HS-5 (cell line): ENCODE measurements at places on chromosomes 2 and 18.

GRCh38 chr2:73232403-73233153 is 461 bp downstream of the PRADC1 start:
- DNase-seq = no peak

GRCh38 chr2:216588861-216589710 is 44.1 kb upstream of the IGFBP2 start:
- DNase-seq = no peak

DNA sequence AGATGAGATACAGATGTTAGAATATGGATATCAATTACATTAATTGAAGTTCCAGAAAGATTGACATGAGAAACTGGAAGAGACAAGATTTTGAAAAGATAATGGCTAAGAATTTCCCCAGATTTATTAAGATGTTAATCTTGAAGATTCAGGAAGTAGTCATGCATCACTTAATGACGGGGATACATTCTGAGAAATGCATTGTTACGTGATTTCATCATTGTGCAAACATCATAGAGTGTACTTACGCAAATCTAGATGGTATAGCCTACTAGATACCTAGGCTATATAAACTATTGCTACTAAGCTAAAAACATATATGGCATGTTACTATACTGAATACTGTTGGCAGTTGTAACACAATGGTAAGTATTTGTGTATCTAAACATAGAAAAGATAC is 6.8 kb upstream of the CHMP3 start:
- no peak for DNase-seq

DNA sequence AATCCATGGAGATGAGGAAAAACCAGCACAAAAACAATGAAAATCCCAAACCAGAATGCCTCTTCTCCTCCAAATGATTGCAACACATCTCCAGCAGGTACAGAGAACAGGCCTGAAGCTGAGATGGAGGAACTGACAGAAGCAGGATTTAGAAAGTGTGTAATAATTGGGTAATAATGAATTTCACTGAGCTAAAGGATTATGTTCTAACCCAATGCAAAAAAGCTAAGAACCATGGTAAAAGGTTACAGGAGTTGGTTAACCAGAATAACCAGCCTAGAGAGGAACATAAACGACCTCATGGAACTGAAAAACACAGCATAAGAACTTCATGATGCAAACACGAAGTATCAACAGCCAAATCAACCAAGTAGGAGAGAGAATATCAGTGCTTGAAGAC is 13.7 kb upstream of the SERPINB11 start:
- DNase-seq = no peak

DNA sequence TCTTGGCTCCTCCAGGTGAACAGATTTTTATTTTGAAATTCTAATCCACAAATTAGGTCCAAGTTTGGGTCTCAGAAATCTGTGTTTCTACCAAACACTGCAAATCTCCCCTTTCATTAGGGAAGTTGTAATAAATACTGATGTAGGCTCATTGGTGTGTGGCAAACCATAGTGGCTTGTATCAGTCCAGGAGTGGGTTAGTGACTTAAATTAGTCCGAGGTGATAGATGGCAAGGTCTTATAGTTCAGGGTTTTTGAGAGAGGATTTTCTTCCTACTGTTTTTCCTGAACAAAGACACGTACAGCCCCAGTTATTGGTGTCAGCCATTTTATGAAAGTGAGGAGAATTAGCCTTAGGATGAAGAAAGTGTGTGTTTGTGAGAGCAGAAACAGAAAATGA is 74.6 kb downstream of the RPRM start:
- no peak for DNase-seq

DNA sequence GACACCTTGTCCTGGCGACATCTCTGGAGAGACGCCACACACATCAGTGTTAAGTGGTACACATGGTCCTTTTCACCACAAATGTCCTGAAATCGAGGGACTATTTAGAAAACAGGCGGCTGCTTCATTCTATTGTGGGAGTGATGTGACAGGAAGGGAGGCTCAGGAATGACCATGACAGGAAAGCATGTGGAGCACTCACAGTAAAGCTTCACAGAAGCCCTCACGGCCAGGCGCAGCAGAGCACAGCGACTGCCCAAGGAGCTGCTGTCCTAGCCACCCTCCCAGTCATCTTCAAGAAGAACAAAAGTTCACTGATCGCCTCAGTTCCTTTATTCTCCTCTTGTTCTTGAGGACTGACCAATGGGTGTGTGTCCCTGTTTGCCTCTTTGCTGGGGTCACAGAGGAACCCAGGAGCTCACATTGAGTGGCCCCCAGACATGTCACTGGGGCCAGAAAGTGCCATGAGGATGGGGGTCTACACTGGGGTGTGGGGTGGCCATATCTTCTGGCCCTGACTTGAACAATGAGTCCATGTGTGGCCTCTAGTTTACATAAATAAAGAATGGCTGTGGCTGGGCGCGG is 84.6 kb upstream of the RANBP2 start:
- no peak for DNase-seq

- DNase-seq = no peak
These were observed 64.5 kb downstream of the ATP9B start for GRCh38 chr18:79133724-79134123.

DNA sequence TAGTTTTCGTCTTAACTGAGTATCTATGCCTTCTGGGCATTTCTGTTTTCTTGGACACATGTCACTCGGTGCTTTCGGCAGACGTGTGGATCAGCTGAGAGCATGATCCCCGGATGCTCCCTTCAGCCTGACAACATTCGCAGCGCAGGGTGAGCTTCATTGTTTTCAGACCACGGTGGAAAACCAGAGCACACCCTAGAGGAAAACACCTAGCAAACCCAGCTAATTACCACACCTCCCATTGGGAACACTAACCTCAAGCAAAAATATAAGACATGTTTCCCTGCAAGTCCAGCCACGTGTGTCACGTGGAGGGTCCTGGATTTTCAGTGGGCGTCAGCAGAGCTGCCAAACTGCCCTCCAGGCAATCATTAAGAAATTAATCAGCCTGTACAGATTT is 31.0 kb downstream of the ANKRD29 start:
- no peak for DNase-seq

DNA sequence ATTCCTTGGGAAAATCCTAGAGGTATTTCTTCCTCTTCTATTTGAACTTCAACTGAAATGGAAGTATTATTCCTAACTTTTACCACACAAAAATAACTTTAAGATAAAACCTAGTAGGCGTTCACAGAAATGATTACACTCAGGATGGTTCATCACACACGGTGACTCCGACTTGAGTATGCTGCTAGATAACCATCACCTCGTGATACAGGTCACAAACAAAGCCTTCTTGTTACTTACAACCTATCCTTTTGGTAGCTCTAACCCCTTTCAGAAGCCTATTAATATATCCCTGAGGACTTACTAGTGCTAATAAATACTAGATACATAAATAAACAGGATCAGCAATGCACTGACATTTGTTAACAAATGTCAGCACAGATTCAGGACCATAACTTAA is 101.0 kb upstream of the DNER start:
- DNase-seq = no peak

DNA sequence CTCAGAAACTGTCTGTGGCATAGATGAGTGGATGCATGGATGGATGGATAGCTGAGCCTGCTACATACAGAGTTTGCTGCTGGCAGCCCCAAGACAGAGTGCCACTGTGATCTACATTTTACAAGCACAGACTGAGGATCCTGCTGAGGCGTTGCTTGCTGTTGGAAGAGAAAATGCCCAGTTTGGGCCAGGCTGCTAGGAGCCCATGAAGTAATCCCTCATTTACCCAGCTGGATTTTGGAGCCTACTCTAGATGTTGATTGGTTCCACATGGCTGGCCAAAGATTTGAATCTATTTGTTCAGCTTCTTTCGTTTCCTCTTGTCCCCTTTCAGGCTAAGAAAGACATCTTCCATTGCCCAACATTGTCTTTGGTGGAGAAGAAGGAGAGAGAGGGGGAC is 261.3 kb downstream of the CLIP4 start:
- DNase-seq = no peak

DNA sequence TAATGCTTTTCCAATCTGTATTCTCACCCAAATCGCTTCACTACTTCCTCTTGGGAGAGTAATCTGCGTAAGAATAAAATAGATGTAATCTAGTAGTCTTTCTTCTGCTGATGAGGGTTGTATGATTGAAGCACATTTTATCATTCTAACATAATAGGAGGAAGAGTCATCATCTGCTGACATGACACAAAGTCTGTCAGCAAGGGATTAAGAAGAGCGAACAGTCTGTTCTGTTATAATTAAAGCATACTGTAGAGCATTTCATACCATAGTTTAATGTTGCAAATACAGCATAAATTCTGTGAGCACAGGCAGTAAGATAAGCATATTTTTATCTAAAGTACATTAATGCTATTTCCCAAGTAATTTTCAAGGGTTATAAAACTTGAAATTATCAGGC is 10.4 kb downstream of the SLC25A52 start:
- no peak for DNase-seq

DNA sequence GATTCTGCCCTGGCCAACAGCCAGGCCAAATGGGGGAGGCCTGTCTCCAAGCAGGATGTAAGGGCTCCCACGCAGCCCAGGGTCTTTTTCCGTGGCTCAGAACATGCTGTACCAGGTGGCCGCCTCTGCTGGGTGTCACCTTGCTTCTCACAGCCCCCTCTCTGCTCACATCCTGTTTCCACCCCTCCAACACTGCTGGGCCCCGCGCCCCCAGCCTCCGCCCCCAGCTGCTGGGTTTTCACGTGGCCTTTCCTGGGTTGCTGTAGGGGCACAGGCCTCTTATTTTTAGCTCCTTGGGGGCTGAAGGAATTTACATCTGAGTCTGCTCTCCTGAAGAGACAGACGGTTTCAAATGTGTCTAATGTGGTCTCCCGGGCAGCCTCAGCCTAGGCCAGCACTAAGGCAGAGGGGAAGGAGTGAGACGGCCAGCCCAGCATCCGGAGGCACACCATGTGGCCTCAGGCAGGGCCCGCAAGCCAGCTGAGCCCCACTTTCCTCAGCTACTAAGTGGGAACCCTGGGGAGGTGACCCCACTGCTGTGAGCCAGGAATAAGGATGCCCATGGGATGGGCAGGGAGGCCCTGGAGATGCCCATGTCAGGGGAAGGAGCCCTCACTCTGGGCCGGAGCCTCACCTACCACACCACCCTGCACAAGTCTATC is 18.7 kb upstream of the DUSP2 start:
- DNase-seq = no peak

DNA sequence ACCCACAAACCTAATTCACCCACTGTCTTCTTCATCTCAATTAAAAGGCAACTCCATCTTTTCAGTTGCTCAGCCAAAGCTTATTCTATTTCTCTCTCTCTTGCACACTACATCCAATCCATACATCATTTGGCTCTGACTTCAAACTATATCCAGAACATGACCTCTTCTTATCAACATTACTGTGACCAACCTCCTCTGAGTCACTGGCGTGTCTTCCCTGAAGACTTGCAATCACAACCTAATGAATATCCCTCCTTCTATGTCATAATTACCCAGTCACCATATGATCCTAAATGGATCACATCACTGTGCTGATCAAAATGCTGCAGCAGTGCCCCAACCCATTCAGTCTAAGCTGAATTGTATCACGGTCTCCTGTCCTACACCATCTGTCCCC is 22.6 kb upstream of the SULT1C3 start:
- no peak for DNase-seq

DNA sequence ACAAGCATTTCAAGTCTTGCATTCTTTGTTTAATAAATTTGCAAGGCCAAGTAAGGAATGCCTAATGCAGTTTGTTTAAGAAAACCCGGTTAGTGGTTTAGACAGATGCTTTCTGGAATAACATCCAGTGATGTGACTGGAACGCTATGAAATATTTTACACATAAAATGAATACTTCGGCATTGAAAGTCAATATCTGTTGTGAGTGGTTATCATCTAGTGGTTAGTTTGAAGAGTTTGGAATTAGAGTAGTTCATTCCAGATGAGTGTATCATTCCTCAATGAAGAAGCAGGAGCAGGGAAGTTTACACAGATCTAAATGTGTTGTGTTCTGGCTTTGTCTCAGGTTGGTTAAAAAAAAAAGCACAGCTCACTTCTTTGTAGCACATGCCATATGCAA is 608.0 kb upstream of the PIK3C3 start:
- peak; percentile 63 for DNase-seq

DNA sequence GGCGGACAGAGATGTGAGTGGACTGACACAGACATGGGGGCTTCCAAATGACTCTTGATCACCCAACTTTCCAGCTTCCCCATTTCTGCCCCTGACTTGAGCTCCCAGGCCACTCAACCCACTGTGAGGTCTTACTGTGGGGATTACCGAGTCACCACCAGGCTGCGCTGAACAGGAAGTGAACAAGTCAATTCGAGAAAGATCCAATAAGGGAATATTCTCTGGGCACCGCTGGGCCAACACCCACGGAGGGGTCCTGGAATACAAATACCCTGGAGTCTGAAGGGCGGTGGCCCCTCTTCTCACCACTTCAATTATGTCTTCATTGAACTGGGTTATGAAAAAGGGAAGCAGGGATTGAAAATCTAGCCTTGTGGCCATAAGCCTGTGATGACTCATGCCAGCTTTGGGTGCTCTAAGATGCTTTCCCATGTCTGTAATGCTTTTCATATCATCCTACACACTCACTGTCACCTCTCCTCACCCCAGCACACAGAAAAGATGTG is 37.7 kb downstream of the BCL11A start:
- peak; percentile 61 for DNase-seq

DNA sequence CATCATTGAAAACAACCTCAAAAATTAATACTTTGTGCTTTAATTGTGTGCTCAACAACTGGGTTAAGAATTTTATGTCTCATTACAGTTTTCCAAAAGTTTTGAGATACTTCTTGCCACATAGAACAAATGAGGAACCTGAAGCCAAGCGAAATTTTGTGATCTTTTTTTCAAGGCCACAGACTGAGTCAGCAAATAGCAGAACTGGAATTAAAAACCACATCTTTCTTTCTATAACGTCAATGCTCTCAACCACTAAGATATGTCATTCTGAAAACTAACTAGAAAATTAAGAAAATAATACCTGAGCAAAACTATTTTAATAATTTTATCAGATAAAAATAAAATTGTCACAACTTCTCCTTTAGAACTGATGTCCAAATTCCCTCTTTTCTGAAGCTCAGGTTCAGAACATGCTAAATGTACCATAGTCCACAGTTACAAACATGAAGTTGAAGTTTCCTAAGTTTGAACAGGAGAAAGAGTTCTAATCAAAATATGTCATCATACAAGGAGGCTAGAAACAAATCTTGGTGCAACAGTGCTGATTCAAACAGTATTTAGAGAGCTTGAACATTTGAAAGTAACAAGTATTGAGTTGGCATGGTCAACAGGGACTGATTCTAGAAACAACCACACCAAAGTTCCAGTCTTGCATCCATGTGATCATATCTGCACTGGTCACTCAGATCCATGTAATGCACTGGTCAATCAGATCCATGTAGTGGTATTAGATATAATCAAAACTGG is 27.6 kb upstream of the CALCRL start:
- DNase-seq = no peak

GRCh38 chr18:67428805-67429204 is 87.7 kb downstream of the DSEL start:
- peak; percentile 11 for DNase-seq
